WTC11 (cell line): ENCODE measurements at places on chromosomes 7 and 10. TPM values are rescaled to one million over a fixed set of nuclear protein-coding genes. Genes with fewer than 3 reads are reported as not detected.

- no peak for DNase-seq
Measured at GRCh38 chr7:111255576-111255975, 164.6 kb downstream of the LRRN3 start.

PIK3AP1 gene
- 3.3 to 4.3 TPM (median 3.5 TPM) in 3 replicates for total RNA-seq

DNA sequence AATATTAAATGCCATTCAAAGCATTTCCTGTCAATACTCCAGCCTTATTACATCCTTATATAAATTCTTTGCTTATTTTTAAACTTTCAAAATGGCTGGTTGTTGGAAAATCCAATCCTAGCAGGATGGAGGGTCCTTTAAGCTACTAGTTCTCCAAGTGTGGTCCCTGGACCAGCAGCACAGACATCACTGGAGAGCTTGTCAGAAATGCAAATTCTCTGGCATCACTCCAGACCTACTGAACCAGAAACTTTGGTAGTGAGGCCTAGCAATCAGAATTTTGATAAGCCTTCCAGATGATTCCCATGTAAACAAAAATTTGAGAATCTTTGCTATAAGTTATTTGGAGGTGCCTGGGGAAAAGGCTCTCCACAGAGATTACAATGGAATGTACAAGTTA lies 43.8 kb downstream of the CALCR start:
- DNase-seq = no peak

RTKN2 gene
- 16.7 to 20.5 TPM (median 16.8 TPM) in 3 replicates for total RNA-seq

EBF3 gene
- 1.1 to 1.2 TPM (median 1.1 TPM) in 3 replicates for total RNA-seq

GRCh38 chr10:14753441-14753840 lies 21.3 kb downstream of the FAM107B start:
- no peak for DNase-seq

AGMO gene
- 0.77 to 1.1 TPM (median 1.0 TPM) in 3 replicates for total RNA-seq

GRCh38 chr10:6621536-6621935 lies 41.5 kb upstream of the PRKCQ start:
- no peak for DNase-seq

LRRC18 gene
- total RNA-seq = not detected in 3 replicates

GALNT17 gene
- 61.1 to 70.0 TPM (median 67.9 TPM) in 3 replicates for total RNA-seq

- DNase-seq = no peak
Measured at GRCh38 chr10:102914781-102915180, 3.3 kb upstream of the CNNM2 start.

DNA sequence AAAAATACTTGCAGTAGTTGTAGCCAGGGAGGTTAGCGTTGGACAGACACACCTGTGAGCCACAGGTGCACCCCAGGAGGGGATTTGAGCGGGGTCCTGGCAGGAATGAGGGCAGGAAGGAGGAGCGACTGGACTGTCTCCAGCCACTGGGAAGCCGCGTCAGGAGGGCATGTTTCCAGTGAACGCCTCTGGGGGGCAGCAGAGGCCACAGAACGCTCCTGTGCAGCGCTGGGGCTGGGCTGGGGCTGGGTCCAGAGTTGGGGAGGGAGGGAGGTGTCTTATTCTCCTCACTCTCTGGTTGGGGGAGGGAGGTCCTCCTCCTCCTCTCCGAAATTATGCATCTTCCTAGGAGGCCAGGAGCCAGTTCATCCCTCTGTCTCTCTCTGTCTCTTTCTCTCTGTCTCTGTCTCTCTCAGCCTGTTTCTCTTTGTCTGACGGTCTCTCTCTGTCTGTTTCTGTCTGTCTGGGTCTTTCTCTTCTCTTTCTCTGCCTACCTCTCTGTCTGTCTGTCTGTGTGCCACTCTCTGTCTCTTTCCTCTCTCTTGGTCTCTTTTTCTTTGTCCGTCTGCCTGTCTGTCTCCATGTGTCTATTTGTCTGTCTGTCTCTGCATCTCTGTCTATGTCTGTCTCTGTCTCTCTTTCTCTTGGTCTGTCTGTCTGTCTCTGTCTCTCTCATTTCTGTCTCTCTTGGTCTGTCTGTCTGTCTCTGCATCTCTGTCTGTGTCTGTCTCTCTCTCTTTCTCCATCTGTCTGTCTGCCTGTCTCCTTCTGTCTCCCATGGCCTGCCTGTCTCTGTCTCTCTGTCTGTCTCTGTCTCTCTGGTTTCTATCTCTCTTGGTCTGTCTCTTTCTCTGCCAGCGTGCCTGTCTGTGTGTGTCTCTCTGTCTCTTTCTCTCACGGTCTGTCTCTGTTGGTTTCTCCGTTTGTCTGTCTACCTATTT lies 9.9 kb upstream of the PSMG3 start:
- DNase-seq = peak; percentile 94

GRCh38 chr10:58590152-58590840 lies 77.6 kb downstream of the BICC1 start:
- DNase-seq = no peak

DNA sequence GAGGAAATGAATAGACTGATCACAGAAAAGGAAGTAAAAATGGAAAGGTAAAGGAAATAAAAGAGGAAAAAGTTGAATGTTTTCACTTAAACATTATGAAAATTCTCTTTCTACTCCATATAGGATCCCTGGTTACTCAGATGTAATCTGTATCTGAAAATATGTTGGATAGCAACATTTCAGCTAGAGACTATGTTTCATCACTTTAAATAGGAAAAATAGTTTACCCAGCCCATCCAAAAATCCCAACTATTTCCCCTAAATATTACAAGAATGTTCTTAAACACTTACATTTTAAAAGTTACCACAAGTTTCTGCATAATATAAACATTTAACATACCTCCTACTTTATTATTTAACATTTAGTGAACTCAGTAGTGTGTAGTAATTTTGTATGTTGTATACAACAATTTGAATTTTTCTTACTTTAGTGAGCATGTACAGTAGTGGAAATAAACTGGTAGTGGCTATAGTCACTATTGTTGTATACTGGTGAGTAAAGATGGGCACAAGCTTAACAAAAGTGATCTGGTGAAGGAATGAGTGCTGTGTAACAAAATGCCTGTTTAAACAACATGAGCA lies 27.1 kb downstream of the SLF2 start:
- no peak for DNase-seq

- DNase-seq = no peak
Measured at GRCh38 chr7:84997626-84998025, 189.2 kb downstream of the SEMA3D start.
